Amygdala (tissue), 56 donors: ENCODE measurements at places on chromosomes 5 and 9.

GRCh38 chr5:110055302-110055701 is 365.6 kb downstream of the MAN2A1 start:
- DNase-seq: no peak

DNA sequence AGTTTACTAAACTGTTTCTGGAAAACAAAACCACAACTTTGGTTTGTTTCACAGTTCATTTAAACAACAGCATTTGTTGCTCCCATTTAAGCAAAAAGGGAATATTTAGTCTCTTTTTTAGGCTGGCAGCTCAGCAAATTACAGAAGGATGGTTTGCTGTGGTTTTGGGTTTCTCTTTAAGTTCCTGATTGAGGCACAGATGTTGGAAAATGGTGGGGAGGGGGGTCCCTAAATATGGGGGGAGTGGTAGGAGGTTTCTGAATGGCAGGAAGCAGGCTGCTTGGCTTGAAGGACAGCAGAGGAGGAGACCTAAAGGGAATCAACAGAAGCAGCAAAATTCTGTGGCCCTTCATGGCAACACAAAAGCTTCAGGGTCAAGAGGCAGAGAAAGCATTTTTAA is 263.4 kb downstream of the ZSWIM6 start:
- DNase-seq: no peak

DNA sequence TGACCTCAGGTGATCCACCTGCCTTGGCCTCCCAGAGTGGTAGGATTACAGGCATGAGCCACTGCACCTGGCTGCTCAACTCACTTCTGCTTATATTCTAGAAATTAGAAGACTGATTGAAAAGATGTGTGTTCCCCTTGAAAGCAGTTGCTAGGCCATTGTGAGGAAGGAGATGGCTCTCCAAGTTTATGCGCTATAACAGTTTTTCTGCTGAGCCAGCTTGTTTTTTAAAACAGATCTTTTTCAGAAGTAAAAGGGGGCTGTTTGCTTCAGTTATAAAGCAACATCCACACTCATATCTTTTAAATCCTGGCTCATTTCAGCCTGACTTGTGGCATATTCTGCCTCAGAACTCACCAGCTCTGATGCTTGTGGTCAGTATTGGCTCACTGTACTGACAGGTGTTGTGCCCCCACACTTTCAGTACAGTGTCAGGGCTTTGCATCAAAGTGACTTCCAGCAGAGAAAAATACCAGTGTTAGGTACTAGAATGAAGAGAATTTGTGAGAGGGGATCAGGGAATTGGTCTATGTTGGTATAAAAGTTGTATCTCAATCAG is 49.4 kb downstream of the NUP214 start:
- DNase-seq: no peak

DNA sequence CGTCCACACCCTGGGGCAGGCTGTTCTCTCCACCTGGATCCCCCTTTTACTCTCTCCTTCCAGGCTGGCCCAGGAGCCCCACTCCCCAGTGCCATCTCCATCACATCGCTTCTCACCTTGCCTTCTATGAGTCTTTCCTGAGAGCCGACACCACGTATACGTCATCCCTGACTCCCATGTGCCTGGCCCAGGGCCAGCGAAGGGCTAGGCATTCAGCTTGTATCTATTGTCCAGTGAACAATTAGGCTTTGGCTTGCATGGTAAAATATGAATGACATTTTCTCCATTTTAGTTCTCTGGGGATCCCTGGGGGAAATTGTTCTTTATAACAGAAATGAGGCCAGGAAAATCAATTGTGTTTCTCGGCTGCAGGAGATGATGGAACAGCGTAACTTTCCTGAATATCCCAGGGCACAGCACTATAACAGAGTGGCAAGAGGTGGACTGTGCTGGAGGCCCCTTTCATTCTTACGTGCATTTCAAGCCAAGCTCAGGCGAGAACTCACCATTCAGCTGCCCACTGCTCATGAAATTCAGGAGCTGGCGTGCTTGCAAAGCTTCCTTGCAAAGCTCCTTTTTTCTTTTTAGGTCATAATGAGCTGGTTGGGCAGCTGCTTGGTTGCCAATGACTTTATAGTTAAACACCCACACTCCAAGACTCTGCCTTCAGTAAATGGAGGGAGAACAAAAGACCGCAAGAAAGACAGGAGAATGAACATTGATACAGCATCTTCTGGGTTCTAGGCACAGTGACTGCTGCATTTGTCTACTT is 37.7 kb downstream of the NSG2 start:
- no peak for DNase-seq

DNA sequence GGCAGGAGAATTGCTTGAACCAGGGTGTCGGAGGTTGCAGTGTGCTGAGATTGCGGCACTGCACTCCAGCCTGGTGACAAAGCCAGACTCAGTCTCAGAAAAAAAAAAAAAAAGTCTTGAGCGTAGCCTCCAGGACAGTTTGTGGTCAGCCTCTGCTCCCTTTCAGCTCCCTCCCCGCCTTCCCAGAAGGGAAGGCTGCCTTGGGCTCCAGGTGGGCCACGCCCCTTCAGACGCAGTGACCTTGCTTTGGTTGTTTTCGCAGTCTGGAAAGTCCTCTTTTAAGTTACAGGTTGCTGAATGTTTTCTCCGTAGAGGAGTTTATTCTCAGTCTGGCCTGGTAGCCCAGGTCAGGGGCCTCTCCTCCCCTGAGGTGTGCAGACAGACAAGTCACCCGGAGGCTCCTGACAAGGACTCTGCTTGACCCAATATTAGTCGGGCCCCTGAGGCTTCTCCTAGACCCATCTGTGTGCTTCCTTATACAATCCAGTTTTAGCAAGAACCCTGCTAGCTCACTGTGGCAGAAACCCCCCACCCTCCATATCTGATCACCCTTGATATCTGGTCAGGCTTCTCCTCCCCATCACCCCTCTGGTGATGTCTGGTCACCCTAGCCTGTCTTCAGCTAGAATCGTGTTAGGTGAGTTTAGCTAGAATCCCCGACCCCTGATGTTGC is 31.6 kb upstream of the N4BP3 start:
- DNase-seq: no peak

GRCh38 chr9:90770182-90770738 is 31.4 kb upstream of the SYK start:
- no peak for DNase-seq

- no peak for DNase-seq
Observed at GRCh38 chr5:129244478-129244877, 149.9 kb downstream of the ISOC1 start.

DNA sequence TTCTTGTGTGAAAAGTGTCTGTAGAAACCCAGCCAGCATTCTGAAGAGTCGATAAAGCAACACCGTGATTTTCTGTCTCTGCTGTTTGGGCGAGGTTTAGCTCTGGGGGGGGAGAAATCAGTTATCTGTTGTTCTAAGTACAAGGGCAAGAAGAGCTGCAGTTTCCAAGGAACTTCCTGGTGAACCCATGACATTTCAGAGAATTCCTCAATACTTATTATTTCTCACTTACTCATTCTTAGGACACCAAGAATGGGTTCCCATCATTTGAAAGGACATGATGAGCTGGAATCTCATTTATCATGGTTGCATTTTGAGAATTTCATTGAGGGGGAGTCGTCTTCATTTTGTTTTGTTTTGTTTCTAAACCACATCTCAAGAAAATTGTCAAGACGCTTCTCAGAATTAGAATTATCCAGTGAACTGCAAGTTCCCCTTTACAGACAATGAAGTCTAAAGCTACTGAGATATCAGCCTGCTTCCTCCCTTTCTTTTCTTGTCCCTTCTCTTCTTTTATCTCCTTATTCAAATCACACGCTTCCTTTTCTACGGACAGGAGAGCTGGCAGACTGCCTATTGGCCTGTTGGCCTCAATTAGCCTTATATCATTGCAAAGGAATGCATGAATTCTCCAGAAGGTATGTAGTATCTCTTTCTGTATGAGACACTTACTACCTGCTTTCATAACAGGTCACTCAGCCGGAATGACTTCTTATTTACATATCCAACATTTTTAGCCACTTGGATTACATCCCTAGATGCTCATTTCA is 53.7 kb downstream of the ZNF462 start:
- DNase-seq: no peak

DNA sequence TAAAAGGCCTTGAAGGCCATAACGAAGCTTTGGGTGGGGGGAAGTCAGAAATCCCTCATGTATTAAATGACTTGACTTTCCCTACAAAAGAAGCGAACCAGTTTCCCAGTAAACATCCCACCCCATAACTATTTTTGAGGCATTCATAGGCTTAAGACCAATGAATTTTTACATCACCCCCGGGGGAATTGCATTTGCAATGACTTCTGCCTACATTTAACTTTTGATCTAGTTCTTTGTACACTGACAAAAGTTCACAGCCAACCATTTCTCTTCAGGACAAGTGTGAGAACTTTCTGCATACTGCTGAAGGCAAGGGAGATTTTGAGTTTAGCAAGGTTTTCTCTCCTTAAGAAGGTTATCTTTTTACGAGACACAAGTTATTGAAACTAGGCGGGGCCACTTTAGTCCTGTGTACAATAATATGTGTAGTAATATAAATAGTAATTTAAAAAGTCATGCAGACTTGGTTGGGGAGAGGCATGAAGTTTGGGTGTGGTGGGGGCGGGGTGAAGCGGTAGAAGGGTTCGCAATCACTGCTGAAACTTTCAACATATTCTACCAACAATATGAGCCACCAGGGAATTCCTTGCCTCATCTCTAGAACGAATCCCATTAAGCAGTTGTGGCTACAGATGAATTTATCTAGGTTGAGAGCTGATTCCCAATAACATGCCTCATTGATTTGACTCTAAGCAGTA is 2.5 kb downstream of the TJP2 start:
- DNase-seq: no peak

GRCh38 chr9:114608525-114608796 is 2.6 kb upstream of the TMEM268 start:
- no peak for DNase-seq

DNA sequence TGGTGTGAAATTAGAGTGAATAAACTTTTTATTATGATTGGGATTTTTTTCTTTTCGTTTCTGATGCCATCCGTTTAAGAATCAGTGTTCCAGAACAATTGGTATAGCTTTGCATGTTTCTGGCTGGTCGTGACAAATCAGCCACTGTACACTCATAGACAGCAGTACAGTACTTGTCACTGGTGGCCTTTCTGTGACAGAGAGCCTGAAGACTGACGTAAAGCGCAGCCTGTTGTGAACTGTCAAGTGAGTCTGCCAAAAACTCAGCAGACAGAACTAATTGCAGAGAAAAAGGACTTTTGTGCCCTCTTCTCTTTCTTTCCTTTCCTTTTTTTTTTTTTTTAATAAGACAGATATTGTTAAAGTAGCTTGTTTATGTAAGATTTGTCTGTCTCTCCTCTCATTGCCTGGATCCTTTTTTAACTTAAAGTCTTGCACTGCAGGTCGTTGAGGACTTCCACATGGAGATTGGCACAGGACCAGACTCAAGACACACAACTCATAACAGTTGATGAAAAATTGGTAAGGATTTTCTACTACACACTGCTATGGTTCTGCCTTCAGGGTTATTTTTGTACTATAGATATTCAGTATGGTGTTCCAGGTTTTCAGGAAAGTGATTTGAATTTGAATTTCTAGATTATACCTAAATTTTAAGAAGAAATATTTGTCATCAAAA is 42.7 kb downstream of the NDUFS4 start:
- DNase-seq: no peak

- DNase-seq: no peak
Observed at GRCh38 chr5:6781716-6782115, 68.5 kb downstream of the TENT4A start.

- no peak for DNase-seq
Observed at GRCh38 chr5:63029891-63030290, 451.3 kb downstream of the LRRC70 start.

DNA sequence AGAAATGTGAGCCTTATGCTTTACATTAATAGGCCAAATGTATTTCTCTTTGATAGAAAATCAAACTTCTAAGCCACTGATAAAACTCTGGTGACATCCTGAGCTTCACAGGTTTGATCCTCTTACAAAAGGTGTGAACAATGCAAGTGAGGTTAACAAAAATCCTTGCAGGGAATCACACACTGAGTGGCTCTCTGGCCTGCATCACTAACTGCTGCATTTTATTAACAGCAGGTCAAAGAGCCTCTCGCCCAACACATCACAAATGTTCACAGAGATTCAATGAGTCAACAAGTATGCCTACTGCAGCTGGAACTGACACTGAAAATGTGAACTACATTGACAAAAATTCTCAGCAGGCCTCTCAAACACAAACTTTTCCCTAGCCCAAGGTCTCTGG is 122.3 kb downstream of the SEMA5A start:
- no peak for DNase-seq

- no peak for DNase-seq
Observed at GRCh38 chr9:128946571-128947276, 679 bp downstream of the DOLK start.

- DNase-seq: no peak
Observed at GRCh38 chr5:148427370-148428042, 43.7 kb downstream of the FBXO38 start.

GRCh38 chr5:31909073-31909472 is 265.0 kb downstream of the GOLPH3 start:
- DNase-seq: no peak

DNA sequence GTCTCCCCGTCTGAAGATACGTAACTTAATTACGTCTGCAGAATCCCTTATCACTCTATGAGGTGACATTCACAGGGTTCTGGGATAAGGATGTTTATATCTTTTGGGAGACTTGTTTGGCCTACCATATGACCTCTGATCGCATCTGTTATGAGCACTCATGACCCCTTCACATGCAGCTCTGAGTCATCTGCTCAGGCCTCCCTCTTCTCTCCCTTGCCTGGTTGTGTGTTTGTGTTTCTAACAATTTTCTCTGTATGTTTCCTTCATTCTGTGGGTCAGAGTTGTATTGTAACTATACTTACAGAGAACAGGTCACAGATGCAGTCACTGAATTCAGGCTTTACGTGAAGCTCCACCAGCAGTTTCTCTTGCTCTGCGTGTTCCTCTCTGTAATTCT is 330.6 kb downstream of the TENT4A start:
- no peak for DNase-seq

GRCh38 chr9:126270556-126270955 is 56.1 kb upstream of the MVB12B start:
- no peak for DNase-seq

DNA sequence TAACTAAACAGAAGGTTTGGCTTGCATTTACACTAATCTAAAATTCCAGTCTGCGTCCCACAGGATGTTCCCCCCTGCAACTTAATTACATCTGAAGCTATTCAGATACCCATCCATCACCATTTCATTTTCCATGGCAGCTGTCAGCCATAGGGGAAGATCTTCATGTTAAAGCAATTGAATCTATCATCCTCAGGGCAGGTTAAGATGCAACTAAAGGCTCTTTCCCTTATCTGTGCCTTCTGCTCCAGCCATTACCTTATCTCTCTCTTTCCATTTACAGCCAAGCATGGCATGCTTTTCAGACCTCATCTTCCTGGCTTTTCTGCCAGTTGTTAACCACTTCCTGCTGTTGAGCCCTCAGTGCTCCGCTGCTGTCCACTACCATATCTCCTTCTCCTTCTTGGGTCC is 15.8 kb upstream of the HACD4 start:
- DNase-seq: no peak

GRCh38 chr5:177491429-177491945 is 5.9 kb downstream of the PDLIM7 start:
- no peak for DNase-seq

- DNase-seq: no peak
Observed at GRCh38 chr9:133713150-133713959, 24.8 kb downstream of the SARDH start.
